Smooth muscle cell of the umbilical artery (primary cell): ENCODE measurements at places on chromosomes 4 and X. TPM values are rescaled to one million over a fixed set of nuclear protein-coding genes. Genes with fewer than 3 reads are reported as not detected.

SPIN4 gene
- 1.2 and 3.6 TPM in 2 replicates for total RNA-seq

ADGRL3 gene
- total RNA-seq = 0.30 and 0.32 TPM in 2 replicates

BCOR gene
- total RNA-seq = 14.3 and 32.4 TPM in 2 replicates

PROM1 gene
- total RNA-seq = not detected in 2 replicates

SPP1 gene
- 3.3 and 6.9 TPM in 2 replicates for total RNA-seq

VEGFD gene
- 0.09 and 0.30 TPM in 2 replicates for total RNA-seq

SPOCK3 gene
- total RNA-seq = 1.4 and 3.6 TPM in 2 replicates

CSAG1 gene
- total RNA-seq = not detected in 2 replicates

LAGE3 gene
- total RNA-seq = 12.9 and 44.5 TPM in 2 replicates

INPP4B gene
- total RNA-seq = 4.5 and 9.7 TPM in 2 replicates

FGG gene
- not detected in 2 replicates for total RNA-seq

TMPRSS11F gene
- not detected in 2 replicates for total RNA-seq

HMX1 gene
- total RNA-seq = not detected in 2 replicates

PPP4R3C gene
- total RNA-seq = not detected in 2 replicates

WFS1 gene
- 36.2 and 36.8 TPM in 2 replicates for total RNA-seq

MAGEB4 gene
- total RNA-seq = not detected in 2 replicates

GK2 gene
- not detected in 2 replicates for total RNA-seq

GPR173 gene
- 2.4 and 8.4 TPM in 2 replicates for total RNA-seq

DGAT2L6 gene
- not detected in 2 replicates for total RNA-seq

GLRA2 gene
- total RNA-seq = not detected in 2 replicates

WAS gene
- 0.30 and 0.51 TPM in 2 replicates for total RNA-seq

TCEAL7 gene
- 15.9 and 26.1 TPM in 2 replicates for total RNA-seq

ABCE1 gene
- total RNA-seq = 121 and 246 TPM in 2 replicates

IL15 gene
- 6.0 and 8.3 TPM in 2 replicates for total RNA-seq

MSX1 gene
- total RNA-seq = 5.3 and 9.0 TPM in 2 replicates

BTK gene
- not detected in 2 replicates for total RNA-seq

METAP1 gene
- total RNA-seq = 25.8 and 63.3 TPM in 2 replicates

ABCG2 gene
- 0.89 and 1.8 TPM in 2 replicates for total RNA-seq

VCX3B gene
- not detected in 2 replicates for total RNA-seq

SLC26A1 gene
- under 0.01 and 0.09 TPM in 2 replicates for total RNA-seq

HSFX4 gene
- total RNA-seq = not detected in 2 replicates

PYURF gene
- total RNA-seq = 54.1 and 55.5 TPM in 2 replicates

WNK3 gene
- 2.4 and 3.2 TPM in 2 replicates for total RNA-seq

CYSLTR1 gene
- not detected in 2 replicates for total RNA-seq

MAGEA12 gene
- not detected in 2 replicates for total RNA-seq

TRPC3 gene
- 0.30 and 1.5 TPM in 2 replicates for total RNA-seq
